ENCODE measurements at places on chromosomes 11 and 22.
A peak's percentile ranks its signal among the peaks of the same experiment; 100 is the strongest.

DNA sequence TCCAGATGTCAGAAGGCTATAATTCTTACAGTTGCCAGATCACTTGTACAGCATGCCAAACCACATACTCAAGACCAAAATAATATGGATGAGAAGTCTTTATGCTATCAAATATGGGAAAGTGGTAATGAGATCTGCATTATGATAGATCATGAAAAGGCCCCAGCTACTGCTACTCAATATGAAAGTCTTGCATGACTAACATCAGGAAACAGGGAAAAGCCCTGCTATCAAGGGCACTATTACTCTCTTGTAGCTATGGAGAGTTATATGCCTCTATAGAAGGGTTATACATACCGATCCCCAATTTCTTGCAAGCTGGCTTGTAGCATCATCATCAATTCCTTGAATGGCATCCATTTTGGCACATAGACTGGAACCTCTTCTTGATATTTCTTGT, 30.2 kb upstream of the TMPRSS5 start:
- no peak for DNase-seq

DNA sequence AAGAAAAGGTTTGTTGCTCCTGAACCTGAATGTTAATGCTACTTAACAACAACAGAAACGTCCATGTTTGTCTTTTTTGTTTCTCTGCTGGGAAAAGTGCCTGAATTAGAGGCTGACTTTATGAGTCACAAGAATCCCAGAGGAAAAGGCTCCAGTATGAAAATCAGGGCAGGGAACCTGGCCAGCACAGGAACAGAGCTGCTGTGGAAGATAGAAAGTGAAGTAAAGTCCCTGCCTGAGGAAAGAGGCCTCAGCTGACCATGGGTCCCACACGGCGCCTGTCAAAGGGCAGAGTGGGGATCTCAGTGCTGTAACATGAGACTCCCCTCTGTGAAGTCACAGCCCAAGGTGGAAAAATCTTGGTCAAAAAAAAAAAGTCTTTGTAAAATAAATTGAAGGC, 632.3 kb upstream of the CCDC90B start:
- DNase-seq: no peak

DNA sequence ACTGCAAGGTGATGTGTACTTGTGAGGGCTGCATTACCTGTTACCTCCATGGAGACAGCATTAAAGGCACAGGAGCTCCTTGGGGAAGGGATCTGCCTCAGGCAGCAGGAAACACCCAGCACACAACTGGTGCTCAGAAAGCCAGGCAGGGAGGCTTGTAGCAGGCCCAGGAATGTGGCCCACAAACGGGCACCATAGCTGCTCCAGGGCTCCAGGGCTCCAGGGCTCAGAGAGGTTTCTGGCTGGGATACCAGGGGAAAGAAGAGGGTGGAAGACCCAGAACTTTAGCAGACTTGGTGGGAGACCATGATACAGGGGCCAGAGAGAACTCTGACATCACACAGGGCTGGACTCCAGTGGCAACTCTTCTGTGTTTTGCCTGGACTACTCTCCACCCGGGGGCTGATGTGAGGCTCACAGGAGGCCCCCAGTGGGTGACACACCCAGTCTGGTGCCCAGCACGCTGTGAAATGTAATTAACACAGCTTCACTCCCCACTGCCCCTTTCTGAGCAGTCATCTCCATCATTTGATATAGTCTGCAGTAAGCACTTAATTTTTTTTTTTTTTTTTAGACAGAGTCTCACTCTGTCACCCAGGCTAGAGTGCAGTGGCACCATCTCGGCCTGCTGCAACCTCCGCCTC, 14.7 kb upstream of the SULT4A1 start:
- no peak for DNase-seq

GRCh38 chr11:6297831-6298230, 22.5 kb downstream of the CAVIN3 start:
- no peak for DNase-seq

- peak; percentile 62 for DNase-seq
These were observed 17.0 kb upstream of the KCTD14 start for GRCh38 chr11:78039919-78040671.

DNA sequence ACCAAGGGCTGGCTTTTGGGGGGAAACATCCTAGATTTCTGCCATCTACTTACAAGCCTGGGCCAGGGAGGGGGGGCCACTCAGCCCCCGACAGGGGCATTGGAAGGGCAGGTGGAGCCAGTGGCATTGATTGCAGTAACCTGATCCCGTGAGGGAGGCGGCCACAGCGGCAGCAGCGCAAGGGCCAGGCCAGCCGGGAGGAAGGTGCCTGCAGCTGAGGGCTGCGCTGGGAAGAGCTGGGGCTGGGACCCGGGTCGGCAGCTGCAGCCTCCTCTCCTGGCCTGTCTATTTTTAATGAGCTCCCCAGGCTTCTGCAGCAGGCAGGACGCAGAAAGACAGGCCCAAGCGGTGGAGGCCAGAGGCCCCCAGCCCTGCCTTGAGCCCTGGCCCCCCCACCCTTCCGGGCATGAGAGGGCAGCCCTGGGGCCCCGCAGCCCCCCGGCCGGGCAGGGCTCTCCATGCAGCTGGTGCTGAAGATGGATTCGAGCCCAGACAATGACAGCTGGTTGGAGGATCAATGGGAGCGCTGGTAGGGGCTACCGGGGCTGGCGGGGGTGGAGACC, 10.6 kb downstream of the FREY1 start:
- no peak for DNase-seq

DNA sequence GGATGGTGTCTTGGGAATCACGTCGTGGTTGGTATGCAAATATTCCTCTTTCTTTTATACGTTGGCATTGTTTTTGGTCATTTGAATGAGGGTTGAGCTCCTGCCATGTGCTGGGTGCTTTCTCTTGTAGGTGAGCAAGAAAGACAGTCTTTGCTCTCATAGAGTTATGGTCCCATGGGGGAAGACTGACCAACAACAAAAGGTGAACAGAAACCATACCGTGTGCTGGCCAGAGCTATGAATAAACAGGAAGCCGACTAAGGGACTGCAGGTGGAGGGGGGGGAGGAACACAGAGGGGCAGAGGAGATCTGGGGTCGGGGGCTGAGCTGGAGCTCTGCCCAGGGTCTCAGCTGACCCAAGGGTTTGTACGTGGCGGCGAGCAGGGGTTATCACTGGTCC, 245.3 kb downstream of the CTTN start:
- no peak for DNase-seq

DNA sequence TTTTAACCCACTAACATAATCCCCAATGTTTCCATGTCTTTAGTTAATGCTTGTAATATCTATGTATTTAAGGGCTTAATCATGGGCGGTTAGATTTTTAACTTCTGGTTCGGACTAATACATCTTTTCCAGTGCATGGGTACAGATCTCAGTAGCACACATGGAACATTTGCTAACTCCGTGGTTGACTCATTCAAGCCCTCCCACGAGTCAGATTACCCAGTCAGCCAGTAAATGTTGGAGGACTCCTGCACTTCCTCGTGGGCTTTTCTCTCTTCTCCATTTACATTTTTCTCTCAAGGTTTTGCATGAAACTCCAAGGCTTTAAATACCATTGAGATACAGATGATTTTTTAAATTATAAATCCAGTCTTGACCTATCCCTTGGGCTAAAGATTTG, 313.9 kb downstream of the ST3GAL4 start:
- DNase-seq: no peak

GRCh38 chr22:49666146-49666809, 161.4 kb downstream of the BRD1 start:
- DNase-seq: no peak

GRCh38 chr22:38706101-38706900, 557 bp downstream of the GTPBP1 start:
- DNase-seq: peak; percentile 51

GRCh38 chr11:63951779-63952536, 13.2 kb downstream of the NAA40 start:
- DNase-seq: peak; percentile 42

DNA sequence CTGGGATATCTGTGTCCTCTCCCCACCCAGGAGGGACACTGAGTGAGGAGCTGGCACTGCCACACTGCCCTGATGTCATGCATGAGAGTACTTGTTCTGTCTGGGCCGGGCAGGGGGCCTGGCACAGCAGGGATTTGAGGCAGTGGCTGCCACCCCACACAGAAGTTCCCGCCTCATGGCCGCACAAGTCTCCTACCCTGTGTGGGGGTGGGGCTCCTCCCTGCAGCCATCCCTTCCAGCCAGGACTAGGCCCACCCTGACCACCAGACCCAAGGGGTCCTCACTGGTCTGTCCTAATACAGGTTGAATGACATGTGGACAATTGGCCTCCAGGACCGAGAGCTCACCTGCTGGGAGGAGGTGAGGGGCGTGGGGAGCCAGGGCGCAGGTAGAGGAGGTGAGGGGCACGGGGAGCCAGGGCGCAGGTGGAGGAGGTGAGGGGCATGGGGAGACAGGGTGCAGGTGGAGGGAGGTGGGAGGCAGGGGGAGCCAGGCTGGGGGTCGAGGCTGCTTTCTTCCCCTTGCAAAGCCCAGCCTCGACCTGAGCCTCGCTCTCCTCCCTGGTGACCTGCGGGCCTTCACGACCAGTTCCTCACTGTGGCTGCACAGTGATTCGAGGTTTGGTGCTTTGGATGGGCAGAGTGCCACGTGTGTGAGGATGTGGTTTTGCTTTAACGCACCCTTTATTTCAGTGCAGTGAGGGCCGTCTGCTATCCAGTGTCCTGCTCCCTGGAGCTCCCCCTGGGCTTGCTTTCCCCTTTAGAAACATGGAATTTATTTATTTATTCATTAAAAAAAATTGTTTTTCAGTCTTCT, 7.4 kb downstream of the LZTR1 start:
- DNase-seq: no peak

DNA sequence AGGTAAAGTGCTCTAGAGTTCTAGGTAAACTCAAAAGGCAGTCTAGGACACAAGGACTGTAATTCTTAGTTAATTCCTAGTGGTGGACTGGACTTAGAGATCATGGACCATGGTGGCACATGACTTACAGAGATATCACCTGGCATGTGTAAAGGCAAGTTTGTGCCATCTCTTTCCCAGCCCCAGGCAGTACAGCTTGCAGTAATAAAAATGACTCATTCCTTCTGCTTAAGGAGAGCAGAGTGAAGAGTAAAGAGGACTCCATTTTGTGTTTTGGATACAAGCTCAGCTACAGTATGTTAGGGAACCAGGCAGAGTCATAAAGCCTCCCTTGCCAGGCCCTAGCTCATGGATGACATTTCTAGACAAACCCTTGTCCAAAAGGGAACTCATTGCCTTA, 629.9 kb downstream of the JRKL start:
- no peak for DNase-seq

DNA sequence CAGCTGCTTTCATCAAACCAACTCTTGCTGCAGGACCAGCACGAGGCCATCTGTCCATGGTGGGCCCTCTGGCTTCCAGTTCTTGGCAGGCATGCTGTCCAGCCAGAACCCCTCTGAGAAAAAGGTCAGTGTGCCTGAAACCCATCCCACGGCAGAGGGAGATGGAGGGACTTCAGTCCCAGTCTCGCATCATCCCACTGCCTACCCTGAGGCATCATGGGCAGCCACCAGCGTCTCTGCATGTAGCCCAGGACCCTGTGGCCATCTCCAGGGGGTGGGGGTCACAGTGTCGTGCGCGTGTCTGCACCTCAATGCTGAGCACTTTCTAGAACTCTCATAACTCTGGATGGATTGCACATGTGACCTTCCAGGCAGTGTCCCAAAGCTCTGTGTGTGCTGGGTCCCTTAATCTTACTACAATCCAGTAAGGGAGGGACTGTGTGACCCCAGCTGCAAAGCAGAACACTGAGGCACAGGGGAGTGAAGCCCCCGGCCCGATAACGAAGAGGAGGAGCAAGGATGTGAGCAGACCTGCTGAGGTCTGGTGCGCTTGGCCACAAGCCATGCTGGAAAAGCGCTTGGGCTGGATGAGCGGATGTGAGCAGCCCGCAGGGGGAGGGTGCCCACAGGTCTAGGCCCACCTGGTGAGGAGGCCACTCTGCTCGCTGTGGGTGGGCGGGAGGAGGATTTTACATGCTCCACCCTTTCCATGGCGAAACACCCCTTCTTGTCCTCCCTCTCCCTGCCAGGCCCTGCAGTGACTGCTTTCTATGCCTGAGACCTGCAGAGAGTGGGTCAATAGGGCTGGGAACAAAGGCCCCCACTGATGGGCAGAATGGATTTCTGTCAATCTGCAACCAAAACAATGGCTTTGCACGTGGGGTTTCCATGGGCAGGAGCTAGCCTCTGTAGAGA, 1401.0 kb downstream of the BRD1 start:
- no peak for DNase-seq

- no peak for DNase-seq
These were observed 17.0 kb downstream of the HMGXB4 start for GRCh38 chr22:35274154-35274871.

DNA sequence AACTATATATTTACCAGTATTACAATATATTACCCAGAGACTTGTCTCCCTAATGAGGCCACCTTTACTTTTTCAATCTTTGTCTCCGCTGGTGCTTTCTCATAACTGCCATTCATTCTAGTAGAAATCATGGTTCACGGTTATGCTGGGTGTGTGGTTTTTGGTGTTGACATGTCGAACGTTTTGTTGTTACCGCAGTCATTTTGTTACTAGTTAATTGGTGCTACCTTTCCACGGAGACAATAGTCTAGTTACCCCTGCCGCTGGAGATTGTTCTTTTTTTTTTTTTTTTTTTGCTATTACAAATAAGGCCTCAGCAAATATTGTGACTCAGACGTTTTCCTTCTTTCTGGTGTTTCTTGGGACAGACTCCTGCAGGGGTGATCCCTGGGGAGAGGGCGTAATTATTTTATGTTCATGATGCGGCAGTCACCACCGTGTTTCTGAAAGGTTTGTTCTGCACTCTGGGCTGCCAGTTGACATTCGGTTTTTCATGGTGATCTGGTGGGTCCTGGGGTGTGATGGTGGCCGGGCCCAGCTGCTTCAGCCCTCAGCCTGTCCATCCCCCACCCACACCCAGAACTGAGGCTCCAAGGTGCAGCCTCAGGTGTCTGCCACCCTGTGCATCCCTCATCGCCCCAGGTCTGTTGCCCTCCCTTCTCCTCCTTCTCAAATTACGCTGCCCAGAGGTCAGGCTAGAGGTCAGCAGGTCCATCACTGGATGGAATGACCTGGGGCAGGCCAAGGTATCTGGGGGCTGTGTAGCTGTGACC, 28.6 kb downstream of the LRP5 start:
- no peak for DNase-seq

DNA sequence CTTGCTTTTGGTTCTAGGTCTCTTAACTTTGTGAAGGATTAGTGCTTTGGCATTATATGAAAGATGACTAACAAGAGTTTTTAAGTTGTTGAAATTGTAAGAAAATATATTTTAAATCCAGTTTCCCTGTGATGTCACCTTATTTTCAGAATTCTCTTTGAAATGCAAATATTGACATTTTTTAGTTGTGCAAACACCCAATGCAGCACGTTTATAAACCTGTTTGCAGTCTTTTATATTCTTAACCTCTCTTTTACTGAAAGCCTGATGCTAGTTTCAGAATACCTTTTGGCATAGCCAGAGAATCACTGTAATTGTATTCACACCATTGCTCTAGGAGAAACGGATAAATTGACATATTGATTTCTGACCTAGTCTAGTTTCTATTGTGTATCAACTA, 42.8 kb upstream of the SLC37A2 start:
- DNase-seq: no peak

GRCh38 chr11:111585371-111585770, 16.9 kb upstream of the SIK2 start:
- no peak for DNase-seq
